Endothelial cell of umbilical vein (primary cell): ENCODE measurements at places on chromosomes 11 and 22. TPM values are rescaled to one million over a fixed set of nuclear protein-coding genes. Genes with fewer than 3 reads are reported as not detected.

- peak; percentile 14 for DNase-seq
Measured at GRCh38 chr22:37747715-37748100, 50.9 kb downstream of the TRIOBP start.

The RCOR2 gene
- 0.13 and 1.7 TPM in 2 replicates for total RNA-seq

- DNase-seq: peak; percentile 57
Measured at GRCh38 chr11:85682330-85683305, 3.4 kb downstream of the CCDC89 start.

GRCh38 chr11:67354075-67355022 lies 1.0 kb upstream of the POLD4 start:
- peak; percentile 93 for DNase-seq

The MPPED2 gene
- total RNA-seq: not detected in 2 replicates

The PUS3 gene
- total RNA-seq: 10.3 and 15.1 TPM in 2 replicates

- no peak for DNase-seq
Measured at GRCh38 chr22:43390872-43391271, 20.9 kb upstream of the MPPED1 start.

GRCh38 chr11:93623179-93623578 lies 38.3 kb upstream of the CEP295 start:
- DNase-seq: no peak

DNA sequence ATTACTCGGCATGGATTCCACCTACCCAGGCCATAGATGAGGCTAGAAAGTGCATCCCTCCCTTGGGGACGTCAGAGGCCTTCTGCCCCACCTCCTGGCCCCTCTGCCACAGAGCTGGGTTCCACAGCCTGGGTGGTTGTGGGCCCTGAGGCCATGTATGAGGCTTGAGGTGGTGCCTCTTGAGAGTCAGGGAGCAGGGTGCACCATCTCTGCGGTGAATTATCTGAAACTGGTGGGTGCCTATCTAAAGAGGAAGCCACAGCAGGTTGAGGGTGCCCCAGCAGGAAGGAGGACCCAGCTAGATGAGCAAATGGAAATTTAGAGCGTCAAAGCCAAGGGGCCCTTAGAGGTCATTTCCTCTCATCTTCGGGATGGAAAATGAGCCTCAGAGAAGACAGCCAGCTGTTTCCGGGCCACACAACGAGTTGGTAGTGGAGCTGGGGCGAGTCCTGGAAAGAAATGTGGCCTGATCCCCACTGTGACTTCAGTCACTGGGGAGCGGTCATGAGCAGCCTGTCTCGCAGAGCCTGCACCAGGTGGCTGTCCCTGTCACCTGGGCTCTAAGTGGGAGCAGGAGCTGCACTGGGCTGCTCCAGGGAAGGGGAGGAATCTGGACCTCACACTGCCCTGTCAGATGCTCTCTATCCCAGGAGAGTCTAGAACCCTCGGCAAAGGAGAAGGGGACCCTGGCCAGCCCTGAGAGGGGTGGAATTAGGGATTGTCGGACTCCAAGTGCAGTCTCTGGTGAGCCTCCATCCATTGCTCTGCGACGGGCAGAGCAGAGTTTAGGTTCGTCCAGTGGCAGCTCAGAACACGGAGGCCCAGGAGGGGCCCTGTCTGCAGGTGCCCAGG lies 7.3 kb downstream of the ADORA2A start:
- no peak for DNase-seq

DNA sequence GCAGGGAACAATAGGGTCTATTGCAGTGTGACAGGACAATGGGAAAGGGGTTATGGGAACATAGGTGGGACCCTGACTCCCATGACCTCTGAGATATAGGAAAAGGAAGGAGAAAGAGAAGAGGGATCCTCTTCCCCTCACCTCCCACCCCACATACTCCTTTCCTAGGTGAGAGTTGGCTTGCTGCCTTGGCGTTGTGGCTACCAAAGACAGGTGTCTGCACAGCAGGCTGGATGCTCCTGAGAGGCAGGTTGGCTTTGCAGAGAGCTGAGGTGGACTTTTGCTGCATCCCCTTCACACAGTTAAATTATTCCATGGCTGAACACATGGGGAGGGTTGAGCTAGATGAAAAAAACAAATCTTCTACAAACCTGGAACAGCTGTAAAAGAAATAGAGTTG lies 80.7 kb downstream of the SYT9 start:
- no peak for DNase-seq

DNA sequence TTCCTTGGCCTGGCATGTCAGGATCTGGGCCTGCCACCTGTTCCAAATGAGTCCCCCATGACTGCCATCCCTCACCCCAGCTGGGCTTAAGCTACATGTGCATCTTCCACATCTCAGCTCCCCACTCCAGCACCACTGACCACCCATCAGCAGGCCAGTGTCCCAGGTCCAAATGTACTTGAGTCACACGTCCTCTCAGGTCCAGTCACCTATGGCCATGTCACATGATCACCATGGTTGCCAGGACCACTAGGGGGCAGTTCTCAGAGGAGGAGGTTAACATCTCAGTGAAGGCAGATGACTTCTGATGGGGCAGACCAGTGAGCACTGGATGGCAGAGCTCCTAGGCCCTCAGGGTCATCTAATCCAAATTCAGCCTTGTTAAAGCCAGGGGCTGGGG lies 41.9 kb upstream of the WNT11 start:
- peak; percentile 46 for DNase-seq

The C11orf52 gene
- 0.31 and 0.99 TPM in 2 replicates for total RNA-seq

The LRRC56 gene
- 0.55 and 0.90 TPM in 2 replicates for total RNA-seq

DNA sequence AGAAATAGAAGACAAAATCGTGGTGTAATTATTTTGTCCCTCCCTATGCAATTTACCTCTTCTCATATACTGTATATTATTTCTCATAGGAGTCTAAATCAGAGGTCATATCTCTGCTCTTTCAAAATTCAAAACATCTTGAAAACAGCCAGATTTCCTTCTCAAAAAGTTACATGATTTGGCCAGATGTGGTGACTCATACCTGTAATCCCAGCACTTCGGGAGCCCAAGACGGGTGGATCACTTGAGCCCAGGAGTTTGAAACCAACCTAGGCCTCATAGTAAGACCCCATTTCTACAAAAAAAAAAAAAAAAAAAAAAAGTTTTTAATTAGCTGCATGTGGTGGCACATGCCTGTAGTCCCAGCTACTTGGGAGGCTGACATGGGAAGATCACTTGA lies 29.0 kb upstream of the DNAJB7 start:
- no peak for DNase-seq

DNA sequence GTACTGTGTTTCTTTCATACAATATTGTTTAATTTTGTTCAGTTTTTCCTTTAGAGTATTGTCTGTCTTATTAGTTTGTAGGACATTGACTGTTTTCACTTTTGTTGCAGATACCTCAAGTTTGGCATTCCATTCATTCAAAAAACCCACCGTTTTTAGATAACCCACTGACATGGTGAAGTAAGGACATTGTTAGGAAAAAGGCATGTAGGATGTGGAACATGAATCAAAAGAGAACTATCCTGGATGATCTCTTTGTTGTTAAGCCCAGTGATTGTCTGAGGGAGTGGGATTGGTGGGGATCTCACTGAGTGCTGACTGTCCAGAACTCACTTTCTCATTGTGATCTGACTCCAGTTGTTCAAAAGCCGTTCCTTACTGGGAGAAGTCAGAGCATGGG lies 119.3 kb downstream of the TEAD1 start:
- no peak for DNase-seq

The OR8A1 gene
- total RNA-seq: not detected in 2 replicates

GRCh38 chr11:10155793-10156490 lies 138.1 kb downstream of the SBF2 start:
- no peak for DNase-seq

The CNGA4 gene
- total RNA-seq: not detected in 2 replicates

DNA sequence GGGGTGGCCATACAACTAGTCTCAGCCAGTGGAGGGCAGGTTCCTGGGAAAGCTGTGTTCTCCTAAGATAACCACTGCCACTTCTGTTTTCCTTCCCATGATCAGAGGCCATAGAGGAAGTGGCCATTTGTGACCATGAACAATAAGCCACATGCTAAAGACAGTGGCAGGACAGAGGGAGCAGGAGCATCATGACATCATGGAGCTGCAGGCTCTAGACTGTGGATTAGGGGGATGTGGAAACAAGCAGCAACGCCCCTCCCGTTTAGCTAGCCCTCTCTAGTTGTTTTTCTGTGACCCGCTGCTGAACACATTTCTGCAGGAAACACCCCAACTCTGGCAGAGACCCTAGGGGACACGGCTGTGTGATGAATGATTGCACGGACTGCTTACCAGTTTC lies 195.0 kb upstream of the NECTIN1 start:
- no peak for DNase-seq

DNA sequence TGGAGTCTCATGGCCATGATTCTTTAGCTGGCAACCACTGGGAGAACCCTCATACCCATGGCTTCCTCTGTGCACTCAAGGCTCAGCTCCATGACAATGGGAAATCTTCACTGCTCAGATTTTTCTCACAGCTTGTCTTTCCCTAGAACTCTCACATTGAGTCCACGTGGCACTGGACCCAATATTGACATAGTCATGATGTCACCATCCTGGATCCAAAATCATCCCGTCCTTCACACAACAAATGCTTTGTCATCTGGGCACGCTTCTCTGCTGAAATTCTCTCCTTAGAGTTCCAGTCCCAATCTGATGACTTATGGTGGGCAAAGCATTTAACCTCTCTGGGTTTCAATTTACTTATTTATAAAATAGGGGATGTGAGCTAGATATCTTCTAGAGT lies 37.7 kb upstream of the CD44 start:
- DNase-seq: no peak

The APOL1 gene
- total RNA-seq: 9.3 and 14.1 TPM in 2 replicates

- DNase-seq: no peak
Measured at GRCh38 chr11:28730336-28730735, 622.1 kb downstream of the METTL15 start.

- DNase-seq: no peak
Measured at GRCh38 chr22:30695351-30695851, 727 bp downstream of the OSBP2 start.

DNA sequence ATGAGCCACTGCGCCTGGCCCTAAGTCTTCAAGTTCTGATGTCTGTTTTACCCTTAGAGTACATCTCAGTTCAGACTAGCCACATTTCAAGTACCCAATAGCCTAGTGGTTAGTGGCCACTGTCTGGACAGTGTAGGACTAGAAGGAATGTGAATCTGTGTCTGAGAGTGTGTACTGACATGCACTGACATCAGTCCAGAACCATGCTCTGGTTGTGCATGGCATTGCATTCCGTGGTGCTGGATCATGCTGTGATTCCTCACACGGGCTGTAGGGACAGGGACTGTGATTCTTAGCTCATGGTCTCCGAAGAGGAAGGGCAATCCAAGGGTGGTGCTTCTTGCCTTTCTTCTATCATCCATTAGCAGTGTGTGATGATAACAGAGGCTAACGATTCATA lies 41.1 kb downstream of the AMOTL1 start:
- no peak for DNase-seq

The SYVN1 gene
- 34.5 and 36.0 TPM in 2 replicates for total RNA-seq

DNA sequence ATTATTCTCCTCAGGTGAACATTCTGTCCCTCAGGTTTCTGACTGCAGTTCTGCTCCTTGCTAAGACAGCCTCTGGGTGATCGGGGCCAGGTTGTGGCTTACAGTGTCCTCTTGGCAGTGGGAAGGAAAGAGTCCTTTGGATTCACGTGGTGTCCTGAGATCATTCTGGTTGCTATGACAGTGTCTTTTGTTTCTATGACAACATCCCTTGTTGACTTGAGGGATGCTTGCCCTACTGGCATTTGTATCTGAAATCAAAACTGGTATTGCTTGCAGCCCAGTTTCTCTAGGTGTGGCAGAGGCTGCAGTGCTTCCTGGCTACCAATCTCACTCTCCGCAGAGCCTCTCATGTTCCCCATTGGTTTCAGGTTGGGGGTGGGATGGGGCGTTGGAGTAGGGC lies 151.8 kb upstream of the CCDC90B start:
- DNase-seq: no peak

The TMEM45B gene
- not detected in 2 replicates for total RNA-seq

DNA sequence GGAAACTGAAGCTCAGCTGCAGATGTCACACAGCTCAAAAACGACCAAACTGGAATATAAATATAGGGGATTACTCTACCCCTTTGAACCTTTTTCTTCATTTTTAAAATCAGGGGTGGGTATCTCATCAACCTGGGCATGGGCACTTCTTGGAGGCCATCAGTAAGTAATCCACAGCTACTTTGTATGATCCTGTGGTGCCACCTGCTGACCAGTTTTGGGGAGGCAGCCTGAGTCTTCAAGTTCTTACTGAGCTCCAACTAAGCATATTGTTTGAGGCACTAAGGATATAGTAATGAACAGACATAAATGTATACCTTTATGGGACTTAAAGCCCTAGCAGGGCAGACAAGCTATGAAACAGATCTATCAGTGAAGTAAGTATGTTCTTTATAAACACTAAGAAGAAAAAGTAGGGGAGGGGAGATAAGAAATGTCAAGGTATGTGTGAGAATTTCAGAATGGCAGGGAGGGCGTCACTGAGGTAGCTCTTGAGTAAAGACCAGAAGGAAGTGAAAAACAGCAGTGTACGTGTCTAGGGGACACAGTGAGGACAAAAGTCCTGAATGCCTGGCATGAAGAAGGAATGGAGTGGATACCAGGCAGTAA lies 18.4 kb downstream of the TUB start:
- DNase-seq: peak; percentile 87

DNA sequence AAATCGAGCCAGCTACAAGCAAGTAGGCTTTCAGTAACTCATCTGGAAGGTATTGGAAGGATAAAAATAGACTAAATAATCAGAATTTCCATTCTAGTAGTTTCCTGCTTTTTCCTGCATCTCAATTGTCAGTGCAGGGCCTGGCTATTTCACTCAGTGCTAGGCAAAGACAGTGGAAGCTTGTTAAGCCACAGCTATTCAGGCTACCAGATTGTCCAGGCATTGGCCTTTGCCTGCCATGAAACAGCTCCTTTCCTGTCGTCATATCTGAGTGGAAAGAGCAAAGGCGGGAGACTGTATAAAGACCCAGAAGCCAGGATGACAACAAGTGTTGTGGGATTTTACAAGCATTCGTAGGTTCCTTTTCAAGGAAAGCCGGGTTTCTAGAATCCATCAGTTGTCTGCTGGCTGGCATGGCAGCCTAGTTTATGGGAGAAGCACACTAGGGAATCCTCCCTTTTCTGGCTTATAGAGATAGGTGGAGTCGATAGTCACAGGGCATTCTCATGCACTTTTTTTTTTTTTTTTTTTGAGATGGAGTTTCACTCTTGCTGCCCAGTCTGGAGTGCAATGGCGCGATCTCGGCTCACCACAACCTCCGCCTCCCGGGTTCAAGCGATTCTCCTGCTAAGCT lies 2.0 kb upstream of the TNRC6B start:
- DNase-seq: peak; percentile 13

The FUT4 gene
- 4.4 and 5.3 TPM in 2 replicates for total RNA-seq

- no peak for DNase-seq
Measured at GRCh38 chr22:29117799-29118477, 45.1 kb downstream of the KREMEN1 start.

DNA sequence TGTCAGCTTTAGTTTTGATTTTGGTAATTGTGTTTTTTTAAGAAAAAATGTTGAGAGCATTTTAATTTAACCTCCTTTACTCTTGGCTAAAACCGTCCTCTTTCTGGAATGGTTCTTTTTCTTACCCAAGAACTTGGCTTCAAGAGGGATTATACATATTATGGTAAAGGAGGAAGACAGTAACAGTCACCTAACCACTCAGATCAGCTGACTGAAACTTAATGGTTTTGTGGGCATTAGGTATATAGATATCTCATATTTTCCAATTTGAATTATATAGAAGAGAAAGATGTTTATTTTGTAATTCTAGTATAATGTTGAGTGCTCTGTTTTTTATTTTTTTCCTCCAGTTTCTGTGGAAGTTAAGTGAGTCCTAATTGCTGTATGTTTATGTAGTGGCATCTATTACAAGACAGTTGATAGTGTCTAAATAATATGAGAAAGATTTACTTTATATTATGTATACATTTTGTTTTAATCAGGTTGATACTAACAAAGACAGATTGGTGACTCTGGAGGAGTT lies 36.6 kb upstream of the NCR3LG1 start:
- DNase-seq: no peak

The MUC2 gene
- not detected in 2 replicates for total RNA-seq

The PPP6R2 gene
- total RNA-seq: 46.4 and 54.6 TPM in 2 replicates

The SCGB1D2 gene
- total RNA-seq: not detected in 2 replicates

The CABP4 gene
- 4.2 and 5.0 TPM in 2 replicates for total RNA-seq
